ENCODE measurements at places on chromosomes 5 and 9.

- DNase-seq: no peak
These were observed 104.3 kb upstream of the SPATA31D4 start for GRCh38 chr9:81823672-81824554.

- DNase-seq: no peak
These were observed 190.2 kb upstream of the SNX2 start for GRCh38 chr5:122584411-122585300.

DNA sequence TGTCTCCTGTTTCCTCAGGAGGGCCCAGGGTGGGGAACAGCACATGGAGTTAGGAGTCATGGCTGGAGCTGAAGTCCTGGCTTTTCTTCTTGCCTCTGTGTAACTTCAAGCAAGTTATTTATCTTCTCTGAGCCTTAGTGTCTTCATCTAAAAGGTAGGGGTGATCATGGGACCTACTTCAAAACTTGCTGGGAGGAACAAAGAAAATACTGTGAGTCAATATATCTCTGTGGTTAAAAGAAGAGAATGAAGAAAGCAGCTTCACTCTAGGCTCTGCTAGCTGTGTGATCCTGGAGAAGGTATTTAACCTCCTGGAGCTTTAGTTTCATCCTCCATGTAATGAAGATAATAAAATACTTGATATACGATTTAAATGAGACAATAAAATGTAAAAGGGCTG, 26.5 kb downstream of the AFAP1L1 start:
- no peak for DNase-seq

- DNase-seq: no peak
These were observed 1.5 kb downstream of the WHRN start for GRCh38 chr9:114503522-114504340.

DNA sequence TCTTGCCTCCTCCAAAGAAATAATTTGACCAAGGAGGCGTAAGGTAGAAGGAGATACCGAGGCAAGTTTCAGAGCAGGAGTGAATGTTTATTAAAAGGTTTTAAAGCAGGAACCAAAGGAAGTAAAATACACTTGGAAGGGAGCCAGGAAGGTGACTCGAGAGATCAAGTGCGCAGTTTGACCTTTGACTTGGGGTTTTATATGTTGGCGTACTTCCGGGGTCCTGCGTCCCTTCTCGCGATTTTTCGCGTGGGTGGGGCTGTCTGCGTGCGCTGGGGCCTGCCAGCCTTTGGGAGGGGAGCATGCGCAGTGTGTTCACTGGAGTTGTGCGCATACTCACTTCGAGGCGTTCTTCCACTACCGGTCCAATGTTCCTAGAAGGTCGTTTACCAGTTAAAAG, 166.0 kb upstream of the IRX2 start:
- DNase-seq: no peak

DNA sequence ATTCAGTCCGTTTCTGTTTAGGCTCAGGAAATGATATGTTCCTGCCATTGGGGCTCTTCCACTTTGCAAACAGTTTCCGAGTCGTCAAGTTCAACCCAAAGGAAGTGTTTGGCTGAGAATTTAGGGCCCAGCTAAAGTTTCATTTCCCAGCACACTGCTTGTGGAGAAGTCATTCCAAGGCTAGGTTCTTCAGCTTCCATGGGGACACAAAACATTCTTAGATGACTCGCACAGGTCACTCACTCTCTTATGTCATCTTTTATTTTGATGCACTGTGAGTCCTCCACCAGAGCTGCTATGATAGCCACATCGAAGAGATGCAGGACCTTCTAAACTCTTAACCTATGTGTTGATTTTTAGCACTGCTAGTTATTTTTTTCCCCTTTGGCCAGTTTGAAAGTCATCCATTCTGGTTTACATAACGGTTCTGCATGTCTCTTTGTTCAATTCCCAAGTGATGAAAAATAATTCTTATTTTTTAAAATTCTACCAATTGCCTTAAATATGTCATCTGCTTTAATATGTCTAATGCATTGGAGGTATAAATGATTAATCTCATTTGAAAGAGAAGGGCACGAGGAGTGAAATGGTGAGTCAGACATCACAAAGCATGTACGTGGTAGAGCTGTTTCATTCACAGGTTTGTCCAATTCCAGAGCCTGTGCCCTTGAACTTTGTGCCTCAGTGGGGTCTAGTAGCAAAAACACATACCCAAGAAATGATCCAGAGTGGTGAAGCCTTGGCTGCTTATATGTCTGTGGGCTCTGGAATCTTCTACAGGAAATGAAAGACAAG, 84.3 kb downstream of the ZNF462 start:
- no peak for DNase-seq

GRCh38 chr9:23841304-23841703, 15.3 kb upstream of the ELAVL2 start:
- no peak for DNase-seq

- DNase-seq: no peak
These were observed 193.1 kb downstream of the DCP2 start for GRCh38 chr5:113169720-113170119.

DNA sequence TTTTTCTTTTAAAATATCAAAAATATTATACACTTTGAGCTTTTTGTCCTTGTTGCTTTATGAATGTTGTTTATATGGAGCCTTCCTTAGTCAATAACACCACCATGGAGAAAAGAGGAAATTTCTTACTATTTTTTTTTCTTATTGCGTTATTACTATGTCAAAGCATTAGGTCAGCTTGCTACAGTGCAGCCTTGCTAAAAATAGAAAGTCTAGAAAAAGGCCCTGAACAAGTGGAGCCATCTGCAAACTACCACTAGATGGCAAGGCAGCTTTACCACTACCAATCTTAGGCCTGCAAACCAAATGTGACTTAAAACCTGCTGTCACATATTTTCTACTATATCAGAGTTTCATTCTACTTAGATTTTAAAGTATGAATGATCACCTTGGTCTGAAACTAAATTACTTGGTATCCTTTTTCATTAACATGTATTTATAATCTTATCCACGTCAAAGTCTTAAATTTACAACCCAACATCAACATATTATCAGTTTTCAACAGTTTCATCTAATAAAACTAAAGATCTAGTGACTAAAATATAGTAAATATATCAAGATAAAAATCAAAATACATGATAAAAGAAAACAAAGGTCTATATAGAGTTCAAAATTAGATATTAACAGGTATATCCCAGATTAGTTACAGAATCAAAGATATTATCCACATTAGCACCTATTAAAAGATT, 113.1 kb upstream of the ACOT12 start:
- no peak for DNase-seq

DNA sequence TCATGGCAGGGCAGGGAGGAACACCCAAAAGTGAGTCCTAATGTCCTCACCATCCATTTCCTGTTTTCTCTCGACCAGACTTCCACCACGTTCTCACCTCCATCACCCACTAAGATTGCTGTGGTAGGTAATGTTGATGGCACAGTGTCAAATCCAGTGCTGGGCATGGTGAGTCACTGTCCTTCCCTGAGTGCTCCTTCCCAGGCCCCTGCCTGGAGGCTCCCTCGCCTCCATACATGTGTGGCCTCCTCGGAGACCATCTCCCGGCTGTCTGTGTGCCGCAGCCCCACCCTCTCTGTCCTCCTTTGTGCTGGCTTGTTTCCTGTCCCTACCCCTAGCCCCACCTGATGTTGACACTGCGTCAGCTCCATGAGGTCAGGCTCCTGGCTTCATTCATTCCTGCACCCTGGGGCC, 177.5 kb downstream of the SYK start:
- no peak for DNase-seq

GRCh38 chr9:19176856-19177255, 49.6 kb upstream of the PLIN2 start:
- DNase-seq: no peak

DNA sequence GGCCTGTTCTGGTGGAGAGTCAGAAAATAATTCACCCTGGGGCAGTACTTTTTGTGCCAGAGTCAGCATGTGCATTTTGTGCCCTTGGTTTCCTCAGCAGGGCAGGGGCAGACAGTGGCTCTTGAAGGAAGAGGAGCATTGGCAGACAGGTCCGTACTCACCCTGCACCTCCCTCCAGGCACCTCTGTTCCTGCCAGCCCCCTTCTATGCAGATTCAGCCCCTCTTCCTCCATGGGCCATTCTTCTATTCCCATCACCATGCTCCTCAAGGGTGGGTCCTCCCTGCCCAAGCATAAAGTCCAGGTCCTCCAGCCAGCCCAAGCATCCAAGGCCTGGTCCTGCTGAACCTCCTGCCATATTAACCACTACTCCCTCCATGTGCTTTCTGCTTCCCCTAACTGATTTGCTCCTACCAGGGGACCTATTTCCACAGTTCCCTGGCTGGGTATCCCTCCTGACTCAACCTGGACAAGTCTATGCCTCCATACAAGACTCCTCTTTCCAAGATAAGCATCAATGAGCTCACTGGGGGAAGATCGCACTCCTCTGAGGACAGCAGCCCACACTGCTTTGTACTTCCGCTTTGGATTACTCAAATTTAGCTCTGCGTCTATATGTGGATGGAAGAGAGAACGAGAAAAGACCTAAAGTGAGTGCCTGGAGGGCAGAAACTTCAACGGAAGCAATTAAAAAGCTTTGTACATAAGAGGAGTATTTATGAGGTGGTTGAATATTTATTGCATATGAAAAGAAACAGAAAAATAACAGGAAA, 9.3 kb upstream of the ACSL6 start:
- DNase-seq: no peak

- no peak for DNase-seq
These were observed 16.2 kb downstream of the ISOC1 start for GRCh38 chr5:129110742-129111141.

Data from bone marrow (tissue), 2 donors.